SJCRH30 (cell line): ENCODE measurements at places on chromosomes 6 and 20. TPM values are rescaled to one million over a fixed set of nuclear protein-coding genes. Genes with fewer than 3 reads are reported as not detected.

The ARFGEF3 gene
- 8.8 and 9.3 TPM in 2 replicates for total RNA-seq

The COL11A2 gene
- total RNA-seq, result 3.8 and 4.0 TPM in 2 replicates

The SMLR1 gene
- total RNA-seq, result not detected in 2 replicates

The ADGRF5 gene
- 0.30 and 0.35 TPM in 2 replicates for total RNA-seq

The GPR63 gene
- 8.7 and 9.8 TPM in 2 replicates for total RNA-seq

The SIRPD gene
- not detected in 2 replicates for total RNA-seq

The CTAGE9 gene
- not detected in 2 replicates for total RNA-seq

The RHAG gene
- not detected in 2 replicates for total RNA-seq

The TRIM15 gene
- total RNA-seq, result 0.08 and 0.28 TPM in 2 replicates

The CLPSL2 gene
- not detected in 2 replicates for total RNA-seq

The BEND6 gene
- total RNA-seq, result 0.48 and 0.93 TPM in 2 replicates

The UQCC2 gene
- 29.7 and 30.7 TPM in 2 replicates for total RNA-seq

The DNMT3B gene
- 15.6 TPM in 2 replicates for total RNA-seq

The PPP2R5D gene
- total RNA-seq, result 70.2 and 71.9 TPM in 2 replicates

The KCNG1 gene
- 7.4 and 9.3 TPM in 2 replicates for total RNA-seq

The WFDC5 gene
- not detected in 2 replicates for total RNA-seq

The OPRL1 gene
- total RNA-seq, result 0.28 and 0.43 TPM in 2 replicates

The MAN1A1 gene
- total RNA-seq, result 15.2 and 15.4 TPM in 2 replicates

The PGC gene
- not detected in 2 replicates for total RNA-seq

The HLA-DQA1 gene
- not detected in 2 replicates for total RNA-seq

The ETV7 gene
- total RNA-seq, result not detected in 2 replicates

The RRBP1 gene
- 42.8 and 43.7 TPM in 2 replicates for total RNA-seq

The SPDEF gene
- total RNA-seq, result not detected in 2 replicates

The IMPG1 gene
- total RNA-seq, result 0.25 and 0.65 TPM in 2 replicates

The LPIN3 gene
- 1.2 and 2.3 TPM in 2 replicates for total RNA-seq

The EBF4 gene
- total RNA-seq, result 2.6 and 5.2 TPM in 2 replicates

The SOX18 gene
- total RNA-seq, result 0.13 and 0.14 TPM in 2 replicates

The CLDN20 gene
- not detected in 2 replicates for total RNA-seq

The PEX3 gene
- 21.6 and 23.4 TPM in 2 replicates for total RNA-seq

The FOXF2 gene
- total RNA-seq, result 2.8 and 3.7 TPM in 2 replicates

The PNPLA1 gene
- not detected in 2 replicates for total RNA-seq

The SSTR4 gene
- not detected in 2 replicates for total RNA-seq

The PERP gene
- total RNA-seq, result 5.4 and 5.7 TPM in 2 replicates

The MUCL3 gene
- not detected in 2 replicates for total RNA-seq

The BMP7 gene
- total RNA-seq, result 14.6 and 15.6 TPM in 2 replicates

The OLIG3 gene
- total RNA-seq, result not detected in 2 replicates

The SLC13A3 gene
- not detected in 2 replicates for total RNA-seq

The BPIFB1 gene
- not detected in 2 replicates for total RNA-seq

The TUBB2B gene
- total RNA-seq, result 54.1 and 57.9 TPM in 2 replicates

The SPATS1 gene
- not detected in 2 replicates for total RNA-seq

The FOXS1 gene
- total RNA-seq, result 55.5 and 69.0 TPM in 2 replicates

The LGSN gene
- total RNA-seq, result not detected in 2 replicates

The PROKR2 gene
- total RNA-seq, result not detected in 2 replicates

The ZBP1 gene
- total RNA-seq, result 0.02 TPM in 1 of 2 replicates, not detected in the other

The PRELID3B gene
- total RNA-seq, result 298 and 331 TPM in 2 replicates

The KIAA1755 gene
- 1.4 TPM in 2 replicates for total RNA-seq

The TMEM151B gene
- 1.2 and 1.5 TPM in 2 replicates for total RNA-seq

The NKX2-2 gene
- not detected in 2 replicates for total RNA-seq

The LINC00237 gene
- total RNA-seq, result not detected in 2 replicates
